ENCODE measurements at places on chromosomes 7 and 10. TPM values are rescaled to one million over a fixed set of nuclear protein-coding genes. Genes with fewer than 3 reads are reported as not detected.

DNA sequence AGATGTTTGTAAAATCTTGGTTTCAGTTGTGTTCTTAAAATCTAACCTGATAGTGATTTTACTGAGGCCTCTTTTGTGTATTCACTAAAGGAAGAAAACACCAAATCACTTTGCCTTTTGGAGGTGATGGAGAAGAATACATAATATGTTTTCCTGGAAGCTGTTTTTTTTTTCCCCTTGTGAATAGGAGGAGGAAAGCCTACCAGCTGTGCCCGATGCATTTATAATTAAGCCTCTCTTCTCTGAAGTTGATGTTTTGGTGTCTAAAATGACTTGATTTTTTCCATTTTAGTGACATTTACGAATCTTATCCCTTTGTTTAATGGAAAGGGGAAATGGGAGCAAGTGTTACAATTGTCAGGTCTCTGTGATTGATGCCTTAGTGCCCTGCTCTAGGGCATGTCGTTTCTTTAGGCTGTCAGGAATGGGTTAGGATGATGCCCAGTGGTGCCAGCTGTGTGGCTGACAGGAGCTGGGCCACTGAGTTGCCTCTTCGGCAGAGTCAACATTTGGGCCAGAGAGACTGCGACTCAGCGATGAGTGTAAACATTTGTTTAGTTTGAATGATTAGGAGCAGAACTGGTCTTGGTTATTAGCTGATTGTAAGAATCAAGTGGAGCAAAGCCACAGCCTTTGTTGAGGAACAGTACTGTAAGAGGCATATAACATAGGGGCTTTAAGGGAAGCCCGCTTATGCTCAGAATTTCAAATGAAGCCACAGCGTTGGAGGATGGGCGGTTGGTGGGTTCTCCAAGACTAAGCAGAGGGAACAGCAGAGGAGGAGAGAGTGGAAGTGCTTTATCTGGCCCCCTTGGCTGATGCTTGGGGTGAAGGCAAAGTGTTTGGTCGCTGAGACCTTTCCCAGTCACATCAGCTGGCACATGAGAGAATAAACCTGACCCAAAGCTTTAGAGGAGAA, 81.6 kb downstream of the CDK14 start:
- peaks cover 19% of the 10 kb centered on the region for H3K4me1 ChIP-seq
- H3K27ac ChIP-seq = no peak overlapping the region
- no peak overlapping the region for H3K4me3 ChIP-seq
- H3K27me3 ChIP-seq = no peaks in the 10 kb centered on the region

DNA sequence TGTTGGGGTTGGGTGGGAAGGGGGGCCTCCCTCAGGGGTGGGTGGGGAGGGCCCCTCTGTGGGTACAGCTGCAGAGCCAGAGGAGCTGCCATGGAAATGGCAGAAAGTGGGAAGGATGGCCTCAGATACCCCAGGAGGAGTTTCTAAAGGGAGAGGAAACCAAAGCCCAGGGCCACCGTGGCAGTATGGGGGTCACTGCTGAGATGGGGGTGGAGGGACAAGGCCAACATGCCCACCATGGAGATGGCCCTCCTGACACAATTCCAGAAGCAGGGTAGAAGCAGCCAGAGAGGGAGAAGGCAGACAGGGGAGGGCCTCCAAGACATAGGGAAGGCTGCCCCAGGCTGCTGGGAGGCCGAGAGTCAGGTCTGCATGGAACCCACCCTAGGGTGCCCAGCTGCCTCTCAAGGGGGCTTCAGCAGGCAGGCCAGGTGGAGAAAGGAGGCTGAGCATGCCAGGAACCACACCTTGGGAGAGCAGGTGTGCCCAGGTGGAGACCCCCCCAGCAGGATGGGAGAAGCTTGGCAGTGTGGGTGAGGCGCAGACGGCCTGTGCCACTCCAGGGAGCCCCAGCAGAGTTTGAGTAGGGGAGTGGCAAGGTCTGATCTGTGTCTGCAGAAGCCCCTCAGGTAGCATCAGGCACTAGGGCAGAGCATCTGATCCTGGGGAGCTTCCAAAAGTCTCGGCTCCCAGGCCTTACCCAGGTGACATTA, 146.8 kb downstream of the ARHGAP22 start:
- H3K27me3 ChIP-seq = no peaks in the 10 kb centered on the region
- no peak overlapping the region for H3K4me3 ChIP-seq
- DNase-seq = no peak
- H3K27ac ChIP-seq = no peak overlapping the region
- H3K36me3 ChIP-seq = no peaks in the 10 kb centered on the region

DNA sequence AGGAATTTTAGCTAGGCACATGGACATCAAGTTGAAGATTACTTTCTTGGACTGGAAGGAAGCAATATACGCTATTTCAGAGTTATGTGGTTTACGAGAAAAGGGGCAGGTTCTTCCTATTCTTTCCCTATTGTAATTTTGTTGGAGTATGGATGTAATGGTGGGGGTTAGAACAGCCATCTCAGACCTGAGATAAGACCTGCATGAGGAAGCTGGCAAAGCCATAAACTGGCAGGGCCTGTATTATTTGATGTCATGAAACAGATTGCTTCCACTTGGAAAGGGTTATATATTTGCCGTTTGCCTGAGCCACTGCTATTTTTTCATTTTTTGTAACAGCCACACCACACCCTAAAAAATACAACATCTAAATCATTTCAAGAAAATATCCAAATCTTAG, 220.5 kb upstream of the MAGI2 start:
- no peaks in the 10 kb centered on the region for H3K36me3 ChIP-seq
- no peak overlapping the region for H3K4me3 ChIP-seq
- DNase-seq = no peak
- H3K27ac ChIP-seq = no peak overlapping the region
- peaks cover 79% of the 10 kb centered on the region for H3K27me3 ChIP-seq
- no peaks in the 10 kb centered on the region for H3K4me1 ChIP-seq

The FAM25C gene
- total RNA-seq = not detected

GRCh38 chr10:9010093-9010492, 955.6 kb downstream of the GATA3 start:
- H3K36me3 ChIP-seq = no peaks in the 10 kb centered on the region
- H3K4me1 ChIP-seq = peaks cover 4% of the 10 kb centered on the region
- no peak overlapping the region for H3K27ac ChIP-seq
- no peak for DNase-seq

The RBM33 gene
- total RNA-seq = 80.5 TPM

The RAMP3 gene
- total RNA-seq = not detected

GRCh38 chr10:92486637-92487036, 87.3 kb downstream of the IDE start:
- DNase-seq = no peak
- no peak overlapping the region for H3K4me3 ChIP-seq
- no peaks in the 10 kb centered on the region for H3K27me3 ChIP-seq
- peaks cover 98% of the 10 kb centered on the region for H3K36me3 ChIP-seq

GRCh38 chr10:32149252-32149955, 93.2 kb upstream of the KIF5B start:
- H3K36me3 ChIP-seq = no peaks in the 10 kb centered on the region
- H3K4me3 ChIP-seq = peak overlapping the region; percentile 9
- no peaks in the 10 kb centered on the region for H3K27me3 ChIP-seq
- peak; percentile 92 for DNase-seq
- H3K27ac ChIP-seq = peak overlapping the region; percentile 97
- peaks cover 14% of the 10 kb centered on the region for H3K4me1 ChIP-seq
